ENCODE measurements at places on chromosomes 13 and 19.

- DNase-seq, result no peak
Measured at GRCh38 chr13:47250146-47250545, 353.3 kb upstream of the HTR2A start.

DNA sequence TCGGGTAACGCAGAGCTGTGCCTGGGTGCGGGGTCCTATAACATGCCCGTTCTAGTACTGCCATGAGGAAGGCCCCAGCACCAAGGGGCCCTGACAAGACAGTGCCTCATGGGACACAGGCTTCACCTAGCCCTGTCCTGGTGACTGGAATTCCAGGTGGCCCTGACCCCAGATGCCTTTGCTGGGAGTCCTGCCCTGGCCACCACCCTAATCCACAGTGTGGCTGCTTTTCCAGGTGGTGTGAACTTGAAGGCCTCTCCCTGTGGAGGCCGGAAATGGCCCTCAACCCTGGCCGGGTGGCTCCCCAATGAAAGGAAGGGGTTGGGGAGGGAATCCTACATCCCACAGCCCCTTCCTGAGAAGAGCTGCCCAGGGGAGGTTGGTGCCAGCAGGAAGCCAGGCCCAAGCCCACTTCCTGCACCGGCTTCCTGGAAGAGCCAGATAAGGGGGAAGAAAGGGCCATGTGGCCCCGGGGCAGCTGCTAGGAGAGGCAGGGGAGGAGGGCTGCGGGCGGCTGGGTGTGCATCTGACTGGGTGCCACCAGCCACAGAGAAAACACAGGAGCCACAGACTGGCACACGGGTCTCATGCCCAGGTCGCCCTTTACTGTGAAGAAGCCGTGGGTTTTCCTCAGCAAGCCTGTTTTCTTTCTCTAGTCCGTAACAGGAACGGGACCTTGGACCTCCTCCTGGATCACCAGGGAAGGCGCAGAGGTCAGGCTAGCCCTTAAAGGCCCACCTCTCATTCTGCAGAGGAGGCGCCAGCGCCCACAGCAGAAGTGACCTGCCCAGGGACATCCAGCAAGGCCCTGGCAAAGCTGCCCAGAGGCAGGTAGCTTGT, 4.7 kb downstream of the LSM4 start:
- DNase-seq, result no peak

DNA sequence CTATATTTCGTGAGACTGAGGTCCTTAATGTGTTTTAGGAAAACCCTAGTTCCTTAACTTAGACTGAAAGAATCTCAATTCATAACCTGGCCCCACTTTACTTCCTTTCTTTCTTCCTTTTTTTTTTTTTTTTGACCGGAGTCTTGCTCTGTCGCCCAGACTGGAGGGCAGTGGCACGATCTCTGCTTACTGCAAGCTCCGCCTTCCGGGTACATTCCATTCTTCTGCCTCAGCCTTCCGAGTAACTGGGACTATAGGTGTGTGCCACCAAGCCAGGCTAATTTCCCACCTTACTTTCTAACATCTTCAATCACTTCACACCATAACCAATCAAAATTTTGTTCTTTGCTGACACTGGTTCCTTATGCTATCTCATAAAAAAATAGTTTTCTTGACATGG, 2097.0 kb downstream of the PCDH9 start:
- DNase-seq, result no peak

DNA sequence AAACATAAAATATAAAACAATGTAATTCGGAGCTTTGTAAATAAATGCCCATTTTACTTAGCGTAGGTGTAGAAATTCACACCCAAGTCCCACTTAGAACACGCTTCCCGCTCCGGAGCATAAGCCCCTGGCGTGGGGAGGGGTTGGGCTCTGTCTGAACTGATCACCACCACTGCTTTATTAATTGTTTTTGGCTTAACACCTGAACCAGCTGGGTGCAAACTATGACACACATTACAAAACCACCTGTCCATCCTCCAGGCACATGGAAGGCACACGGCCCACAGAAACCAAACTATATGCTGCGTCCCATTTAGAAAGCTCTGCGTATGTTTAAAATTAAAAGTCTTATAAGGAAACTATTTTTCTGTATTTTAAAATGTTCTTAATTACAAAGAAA, 25.9 kb downstream of the RASA3 start:
- no peak for DNase-seq

Measured in esophagus squamous epithelium (tissue), 5 donors.